ENCODE measurements at places on chromosomes 16 and 17.

DNA sequence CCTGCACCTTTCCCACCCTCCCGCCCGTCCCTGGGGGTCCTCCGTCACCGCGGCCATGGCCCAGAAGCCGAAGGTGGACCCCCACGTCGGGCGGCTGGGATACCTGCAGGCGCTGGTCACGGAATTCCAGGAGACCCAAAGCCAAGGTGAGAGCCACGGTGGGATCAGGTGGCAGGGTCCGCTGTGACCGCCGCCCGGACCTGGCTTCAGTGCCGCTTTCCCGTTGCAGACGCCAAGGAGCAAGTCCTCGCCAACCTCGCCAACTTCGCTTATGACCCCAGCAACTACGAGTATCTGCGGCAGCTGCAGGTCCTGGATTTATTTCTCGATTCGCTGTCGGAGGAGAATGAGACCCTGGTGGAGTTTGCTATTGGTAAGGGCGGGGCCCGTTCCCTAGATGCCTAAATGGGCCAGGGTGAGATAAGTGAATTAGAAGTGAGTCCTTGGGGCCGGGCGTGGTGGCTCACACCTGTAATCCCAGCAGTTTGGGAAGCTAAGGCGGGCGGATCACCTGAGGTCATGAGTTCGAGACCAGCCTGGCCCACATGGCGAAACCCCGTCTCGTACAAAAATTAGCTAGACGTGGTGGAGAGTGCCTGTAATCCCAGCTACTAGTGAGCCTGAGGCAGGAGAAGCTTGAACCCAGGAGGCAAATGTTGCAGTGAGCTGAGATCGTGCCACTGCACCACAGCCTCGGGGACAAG, 617 bp downstream of the ARMC7 start:
- DNase-seq: peak; percentile 56

DNA sequence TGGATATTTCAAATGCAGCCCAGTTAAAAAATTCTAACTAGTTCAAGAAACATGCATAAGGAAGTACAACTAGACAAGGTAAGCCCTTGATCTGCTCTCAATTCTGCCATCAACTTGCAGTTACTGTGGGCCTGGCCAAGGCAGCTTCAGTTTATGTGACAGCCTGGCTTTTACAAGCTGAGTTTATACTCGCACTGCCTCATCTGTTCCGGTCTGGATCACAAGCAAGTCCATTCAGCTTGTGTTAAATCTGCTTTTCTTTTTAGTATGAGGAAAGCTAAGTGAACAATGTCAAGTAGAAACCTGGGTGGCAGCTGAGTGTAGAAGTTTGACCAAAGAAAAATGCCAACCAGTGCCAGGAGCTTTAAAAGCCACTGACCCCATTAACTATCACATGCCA, 76.6 kb upstream of the CORO6 start:
- DNase-seq: peak; percentile 40

- no peak for DNase-seq
These were observed 179.4 kb downstream of the VPS53 start for GRCh38 chr17:535198-535597.

GRCh38 chr17:82052638-82053059, 951 bp downstream of the GPS1 start:
- DNase-seq: no peak

DNA sequence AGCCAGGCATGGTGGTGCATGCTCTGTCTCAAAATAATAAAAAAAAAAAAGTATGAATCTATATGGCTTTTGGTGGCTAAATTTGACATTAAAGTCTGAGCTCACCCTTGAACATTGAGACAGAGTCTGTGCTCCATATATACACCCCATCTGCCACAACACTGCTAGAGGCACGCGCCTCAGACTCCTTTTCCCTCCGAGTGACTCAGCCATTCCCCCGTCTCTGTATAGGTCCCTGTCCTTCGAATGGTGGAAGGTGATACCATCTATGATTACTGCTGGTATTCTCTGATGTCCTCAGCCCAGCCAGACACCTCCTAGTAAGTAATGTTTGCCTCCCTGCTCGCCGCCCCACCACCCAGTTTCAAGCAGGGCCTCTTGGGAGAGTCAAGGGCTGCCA, 4.5 kb upstream of the EFNB3 start:
- DNase-seq: no peak

- DNase-seq: no peak
These were observed 257.1 kb downstream of the FTO start for GRCh38 chr16:53960954-53961616.

- no peak for DNase-seq
These were observed 7.2 kb downstream of the PMP22 start for GRCh38 chr17:15257796-15258512.

- no peak for DNase-seq
These were observed 3.0 kb upstream of the BCAR1 start for GRCh38 chr16:75254359-75254837.

DNA sequence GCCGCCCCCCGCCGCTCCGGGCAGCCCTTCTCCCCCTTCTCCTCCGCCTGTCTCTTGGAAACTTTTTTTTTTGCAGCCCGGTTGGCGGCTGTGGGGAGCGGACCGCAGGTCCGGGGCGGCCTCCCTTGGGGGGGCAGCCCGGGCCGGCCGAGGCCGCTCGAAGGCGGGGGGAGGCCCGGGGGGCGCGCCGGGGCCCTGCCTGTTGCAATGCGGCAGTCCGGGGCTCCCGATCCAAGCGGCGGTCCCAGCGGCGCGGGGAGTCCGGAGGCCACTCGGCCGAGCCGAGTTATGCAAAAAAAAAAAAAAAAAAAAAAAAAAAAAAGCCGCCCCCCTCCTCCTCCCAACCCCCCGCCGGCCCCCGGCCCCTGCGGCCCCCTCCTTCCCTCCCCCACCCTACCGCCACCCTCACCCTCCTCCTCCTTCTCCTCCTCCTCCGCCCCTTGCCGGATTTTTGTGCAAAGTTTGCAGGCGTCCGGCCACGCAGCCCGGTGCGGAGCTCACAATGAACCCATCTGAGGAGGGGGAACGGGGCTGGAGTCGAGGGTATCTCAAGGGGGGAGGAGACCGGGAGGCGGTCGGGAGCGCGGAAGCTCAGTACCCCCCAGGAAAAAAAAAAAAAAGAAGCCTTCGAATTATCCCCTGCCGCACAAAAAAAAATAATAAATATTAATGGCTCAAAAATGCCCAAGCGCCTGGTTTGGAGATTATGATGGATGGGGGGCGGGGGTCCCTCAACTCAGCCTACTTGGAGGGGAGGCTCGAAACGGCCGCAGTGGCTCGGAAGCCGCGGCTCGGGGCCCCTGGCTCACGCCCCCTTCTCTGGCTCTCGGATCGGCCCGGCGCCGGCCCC, at the start of gene ZNF423:
Gene ZNF423, minus strand, starts transcription at position 291 of the 850 bp plus-strand sequence. CDS start 338 bp downstream, outside the sequence.
- DNase-seq: peak; percentile 22

DNA sequence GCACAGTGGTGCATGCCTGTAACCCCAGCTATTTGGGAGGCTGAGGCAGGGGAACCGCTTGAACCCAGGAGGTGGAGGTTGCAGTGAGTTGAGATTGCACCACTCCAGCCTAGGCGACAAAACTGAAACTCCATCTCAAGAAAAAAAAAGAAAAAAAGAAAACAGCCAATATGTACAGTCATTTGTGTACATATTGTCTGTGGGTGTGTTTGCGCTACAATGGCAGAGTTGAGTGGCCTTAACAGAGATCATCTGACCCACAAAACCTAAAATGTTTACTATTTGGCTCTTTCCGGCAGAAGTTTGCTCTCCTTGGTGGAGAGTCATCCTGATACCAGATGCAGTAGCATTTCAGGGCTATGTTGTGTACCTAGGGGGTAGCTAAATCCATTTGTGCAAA, 57.9 kb downstream of the ARSG start:
- DNase-seq: no peak

GRCh38 chr17:5675625-5676421, 91.5 kb upstream of the NLRP1 start:
- DNase-seq: no peak

DNA sequence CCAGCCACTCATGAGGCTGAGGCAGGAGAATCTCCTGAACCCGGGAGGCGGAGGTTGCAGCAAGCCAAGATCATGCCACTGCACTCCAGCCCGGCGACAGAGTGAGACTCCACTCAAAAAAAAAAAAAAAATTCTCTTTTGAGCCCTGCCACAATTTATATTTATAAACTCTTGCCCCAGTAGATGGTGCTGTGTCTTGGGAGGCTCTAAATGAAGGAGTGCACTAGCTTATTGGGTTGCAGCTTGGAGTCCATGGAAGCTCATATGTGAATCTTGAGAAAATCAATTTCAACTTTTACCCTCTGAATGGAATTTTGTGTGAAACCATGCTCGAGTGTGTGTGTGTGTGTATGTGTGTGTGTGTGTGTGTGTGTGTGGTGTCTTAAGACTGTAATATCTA, 420.1 kb downstream of the HS3ST4 start:
- peak; percentile 16 for DNase-seq

GRCh38 chr16:21653571-21653970, 1.2 kb upstream of the IGSF6 start:
- DNase-seq: no peak

GRCh38 chr16:67884-68789, 4.3 kb downstream of the RHBDF1 start:
- no peak for DNase-seq

DNA sequence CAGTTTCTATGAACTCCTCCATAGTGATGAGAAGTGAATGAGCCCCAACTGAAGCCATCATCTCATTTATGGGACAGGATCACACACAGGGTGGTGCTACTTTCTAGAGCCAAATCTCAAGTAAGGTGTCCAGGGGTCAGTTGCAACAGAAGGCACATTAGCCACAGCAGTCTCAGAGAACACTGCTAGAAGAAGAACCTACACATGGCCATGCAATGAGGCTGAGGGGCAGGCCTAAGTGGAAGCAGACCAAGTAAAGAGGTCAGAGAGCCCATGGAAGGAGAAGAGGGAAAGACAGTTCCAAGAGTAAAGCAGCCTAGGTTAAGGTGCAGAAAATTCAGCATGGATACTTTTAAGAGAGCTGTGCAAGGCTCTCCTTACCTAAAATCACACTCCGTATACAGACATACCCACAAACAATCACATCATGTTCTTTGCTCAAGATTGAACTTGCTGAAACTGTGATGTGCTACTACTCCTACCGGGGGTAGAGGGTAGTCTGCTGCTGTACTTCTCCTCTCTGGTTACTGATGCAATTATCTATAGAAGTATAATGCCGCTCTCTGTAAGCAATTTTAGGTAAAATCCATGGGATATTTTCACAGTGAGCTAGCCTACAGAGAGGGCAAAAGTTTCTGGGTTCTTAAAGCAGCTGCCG, 1.7 kb downstream of the ABCA8 start:
- no peak for DNase-seq

- no peak for DNase-seq
These were observed 275.0 kb upstream of the CDH5 start for GRCh38 chr16:66091471-66091891.

GRCh38 chr17:7014995-7015958, 2.9 kb downstream of the RNASEK start:
- DNase-seq: no peak

DNA sequence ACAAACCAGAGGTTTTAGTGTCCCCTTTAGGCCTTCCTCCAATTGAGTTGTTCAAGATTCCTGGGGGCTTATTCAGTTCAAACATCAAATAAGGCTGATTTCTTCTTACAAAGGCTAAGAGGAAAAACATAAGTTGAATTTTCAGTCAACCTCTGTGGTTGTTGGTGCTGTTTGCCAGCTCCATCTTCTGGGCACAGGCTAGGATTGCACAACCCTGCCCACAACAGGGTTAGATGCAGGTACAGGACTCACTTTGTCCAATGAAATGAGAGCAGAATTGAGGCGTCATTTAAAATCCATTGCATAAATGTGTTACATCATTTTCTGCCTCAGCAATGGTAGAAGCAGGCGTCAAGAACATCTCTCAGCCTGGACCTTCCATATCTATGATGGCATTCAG, 173.3 kb downstream of the PMP22 start:
- DNase-seq: no peak

DNA sequence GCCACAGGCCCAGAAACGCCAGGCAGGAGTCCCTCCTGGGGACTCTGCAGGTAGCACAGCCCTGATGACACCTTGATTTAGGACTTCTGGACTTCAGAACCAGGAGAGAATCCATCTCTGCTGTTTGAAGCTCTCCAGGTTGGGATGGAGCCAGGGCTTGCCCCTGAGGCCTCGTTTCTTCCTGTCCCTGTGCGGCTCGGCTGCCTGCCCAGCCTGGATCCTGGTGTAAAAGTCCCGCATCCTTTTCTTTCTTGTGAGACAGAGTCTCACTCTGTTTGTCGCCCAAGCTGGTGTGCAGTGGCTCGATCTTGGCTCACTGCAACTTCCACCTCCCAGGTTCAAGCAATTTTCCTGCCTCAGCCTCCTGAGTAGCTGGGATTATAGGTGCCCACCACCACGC, 17.9 kb upstream of the CBX4 start:
- no peak for DNase-seq

DNA sequence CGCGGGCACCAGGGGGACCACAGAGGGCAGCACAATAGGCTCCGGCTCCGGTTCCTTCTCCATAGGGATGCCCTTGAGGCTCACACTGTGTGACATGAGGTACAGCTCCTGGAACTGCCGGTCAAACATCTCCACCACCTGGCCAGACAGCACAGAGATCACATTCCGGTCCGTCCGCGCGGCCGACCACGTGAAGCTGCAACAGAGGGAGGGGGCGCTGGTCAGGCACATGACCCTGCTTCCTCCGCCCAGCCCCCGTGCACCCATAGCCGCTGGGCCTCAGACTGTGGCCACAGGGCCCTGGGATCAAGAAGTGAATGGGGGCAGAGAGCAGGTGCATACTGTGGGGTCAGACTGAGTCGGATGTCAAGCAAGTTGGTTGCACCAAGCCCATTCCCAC, 25.9 kb downstream of the FAM83G start:
- DNase-seq: no peak

DNA sequence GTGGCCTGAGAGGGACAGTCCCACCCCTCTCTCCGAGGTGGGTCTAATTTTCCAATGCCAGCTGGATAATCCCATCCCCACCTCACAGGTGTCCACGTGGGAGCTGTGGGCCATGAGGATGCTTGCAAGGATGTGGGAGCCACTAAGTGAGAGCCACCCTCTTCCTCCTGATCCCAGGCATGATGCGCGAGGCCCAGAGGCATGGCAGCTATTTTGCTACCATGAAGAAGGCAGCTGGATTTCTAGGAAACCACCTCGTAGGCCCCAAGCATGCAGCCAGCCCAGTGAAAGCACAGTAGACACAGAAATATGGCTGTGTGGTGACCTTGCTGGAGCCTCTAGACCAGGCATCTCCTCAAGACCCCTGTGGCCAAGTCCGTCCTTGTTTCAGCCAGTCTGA, 20.4 kb downstream of the KDM8 start:
- DNase-seq: no peak

- no peak for DNase-seq
These were observed 3.8 kb downstream of the SNX20 start for GRCh38 chr16:50677351-50677750.

- no peak for DNase-seq
These were observed 181.7 kb downstream of the WWOX start for GRCh38 chr16:78281115-78281514.

DNA sequence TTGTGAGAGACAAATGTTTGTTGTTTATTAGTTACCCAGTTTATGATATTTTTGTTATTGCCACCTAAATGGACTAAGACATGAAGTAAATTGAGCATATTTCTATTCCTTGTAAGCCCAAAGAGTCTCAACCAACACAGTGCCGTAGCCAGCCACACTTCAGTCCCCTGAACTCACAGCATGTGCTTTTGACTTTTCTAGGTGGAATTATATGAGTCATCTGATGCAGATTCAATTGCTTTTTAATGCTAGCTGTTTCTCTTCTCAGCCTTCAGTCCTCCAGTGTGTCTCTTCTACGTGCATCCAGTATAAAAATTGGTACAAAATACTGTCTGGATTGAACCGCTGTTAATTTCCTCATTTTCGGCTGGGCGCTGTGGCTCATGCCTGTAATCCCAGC, 39.0 kb downstream of the IQCK start:
- DNase-seq: no peak

Data from ACHN (cell line).